ENCODE measurements at places on chromosomes 11 and 22.

GRCh38 chr22:26658671-26659478, 1.5 kb downstream of the MIAT start:
- peak; percentile 83 for DNase-seq

DNA sequence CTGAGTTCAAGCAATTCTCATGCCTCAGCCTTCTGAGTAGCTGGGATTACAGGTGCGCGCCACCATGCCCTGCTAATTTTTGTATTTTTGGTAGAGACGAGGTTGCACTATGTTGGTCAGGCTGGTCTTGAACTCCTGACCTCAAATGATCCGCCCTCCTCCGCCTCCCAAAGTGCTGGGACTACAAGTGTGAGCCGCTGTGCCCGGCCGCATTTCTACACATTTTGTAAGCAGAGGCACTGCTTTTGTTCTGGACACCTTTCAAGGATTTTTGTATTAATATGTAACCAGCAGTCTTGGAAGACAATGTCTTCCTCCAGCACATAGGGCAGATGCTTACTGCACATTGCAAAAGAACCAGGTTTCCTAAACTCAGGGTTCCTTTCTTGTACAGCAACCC, 11.4 kb upstream of the VSIG10L2 start:
- no peak for DNase-seq

DNA sequence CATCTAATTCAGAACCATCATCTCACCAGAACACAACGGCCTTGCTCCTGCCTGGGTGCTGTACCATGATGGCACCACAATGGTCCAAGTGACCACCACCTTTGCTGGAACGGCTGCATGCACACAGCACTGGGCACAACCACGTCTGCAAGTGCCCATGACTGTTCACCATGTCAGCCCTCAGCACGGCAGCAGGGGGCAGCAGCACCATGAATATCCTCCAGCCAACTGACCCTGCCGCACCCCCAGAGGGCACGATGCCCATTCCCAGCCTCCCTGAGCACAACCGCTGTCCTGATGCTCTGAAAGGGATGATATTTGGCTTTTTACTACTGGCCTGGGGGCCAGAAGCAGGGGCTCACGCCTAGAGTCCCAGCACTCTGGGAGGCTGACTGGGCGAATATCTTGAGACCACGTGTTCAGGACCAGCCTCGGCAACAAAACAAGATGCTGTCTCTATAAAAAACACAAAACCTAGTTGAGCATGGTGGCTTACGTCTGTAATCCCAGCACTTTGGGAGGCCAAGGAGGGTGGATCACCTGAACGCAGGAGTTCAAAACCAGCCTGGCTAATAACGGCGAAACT, 25.7 kb downstream of the DRD4 start:
- DNase-seq = no peak

DNA sequence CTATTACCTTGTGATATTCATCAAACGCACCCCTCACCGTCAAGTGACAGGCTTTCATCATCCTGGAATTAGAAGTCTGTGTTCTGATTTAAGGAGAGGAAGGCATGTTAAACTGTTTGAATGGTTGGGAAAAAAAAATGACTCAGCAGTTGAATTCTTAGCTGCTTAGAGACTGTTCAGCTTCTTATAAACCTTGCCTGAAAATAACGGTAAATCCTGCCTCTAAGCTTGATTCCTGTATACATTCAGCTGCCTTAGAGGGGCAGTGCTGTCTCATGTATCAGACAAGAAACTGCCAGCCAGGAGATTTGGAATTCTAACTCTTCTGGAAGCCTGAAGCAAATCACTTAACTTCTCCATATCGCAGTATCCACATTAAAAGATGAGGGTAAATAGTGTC, 437.4 kb downstream of the JRKL start:
- peak; percentile 11 for DNase-seq

GRCh38 chr22:44244265-44244822, 63.6 kb downstream of the PARVG start:
- no peak for DNase-seq

DNA sequence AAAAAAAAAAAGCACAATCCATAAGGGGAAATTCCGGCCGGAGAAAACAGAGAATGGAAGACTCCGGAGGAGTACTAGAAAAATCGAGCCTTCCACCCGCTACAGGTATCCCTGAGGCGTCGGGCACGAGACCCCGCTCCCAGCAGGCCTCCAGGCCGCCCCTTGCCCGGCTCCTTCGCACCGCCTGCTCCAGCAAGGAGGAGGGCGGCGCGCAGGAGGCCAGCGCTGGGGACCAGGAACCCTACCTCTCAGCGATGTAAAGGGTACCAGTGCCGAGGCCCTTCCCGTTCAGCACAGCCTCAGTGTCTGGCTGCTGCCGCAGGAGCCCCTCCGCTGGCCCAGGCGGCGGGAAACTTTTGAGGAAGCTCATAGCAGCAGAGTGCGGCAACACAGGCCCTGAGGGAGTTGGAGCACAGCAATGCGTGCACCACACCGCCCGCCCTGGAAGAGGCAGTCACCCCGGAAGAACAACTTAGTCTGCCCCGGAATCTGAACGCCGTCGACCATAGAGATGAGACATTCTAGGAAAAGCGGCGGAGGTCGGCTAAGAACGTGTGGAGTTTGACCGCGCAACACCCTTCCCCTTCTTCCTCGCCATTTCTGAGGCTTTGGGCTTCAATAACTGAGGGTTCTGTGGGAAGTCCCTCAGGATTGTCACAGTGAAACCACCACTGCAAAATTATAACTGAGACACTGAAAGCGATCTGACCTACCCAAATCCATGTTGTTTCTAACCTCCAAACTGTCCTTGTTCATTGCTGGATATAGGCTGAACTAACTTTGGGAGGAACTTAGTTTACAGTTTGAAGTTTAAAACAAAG, at the start of gene CLNS1A:
Gene CLNS1A, minus strand, starts transcription at position 450 of the 821 bp plus-strand sequence. Its CDS starts 80 bp downstream, at position 370.
- peak; percentile 87 for DNase-seq

GRCh38 chr11:20041499-20041898, 118.8 kb downstream of the DBX1 start:
- DNase-seq = no peak

GRCh38 chr11:60396799-60397198, 540 bp downstream of the MS4A14 start:
- no peak for DNase-seq

DNA sequence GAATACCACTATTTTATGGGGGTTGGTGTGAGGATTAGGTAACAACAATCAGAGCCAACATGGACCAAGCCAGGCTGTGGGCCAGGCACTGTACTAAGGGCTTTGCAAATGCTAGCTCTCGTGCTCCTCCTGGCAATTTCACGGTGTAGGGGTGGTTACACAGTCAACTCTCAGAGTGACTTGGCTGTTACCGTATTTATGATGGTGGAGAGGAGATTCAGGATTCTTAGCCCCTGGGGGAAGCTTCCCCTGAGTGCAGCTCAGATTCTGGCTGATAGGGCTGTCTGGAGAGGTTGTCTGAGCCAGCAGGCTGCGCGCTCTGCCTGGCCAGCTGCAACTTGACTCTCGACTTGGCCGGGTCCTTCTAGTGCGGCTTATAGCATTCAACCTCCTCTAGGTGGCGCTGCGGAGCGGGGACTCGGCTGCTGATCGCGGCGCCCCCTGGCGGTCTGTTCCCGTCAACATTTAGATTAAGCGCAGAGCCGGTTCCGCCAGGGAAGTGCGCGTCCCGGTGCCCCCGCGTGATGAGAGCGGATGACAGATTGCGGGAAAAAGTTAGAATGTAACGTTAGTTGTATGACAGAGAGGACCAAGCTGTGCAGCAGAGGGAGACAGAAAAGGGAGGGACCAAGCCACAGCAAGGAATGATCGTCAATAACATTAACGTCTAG, 4.5 kb upstream of the NCF4 start:
- peak; percentile 82 for DNase-seq

GRCh38 chr11:88179141-88179540, 3.9 kb upstream of the RAB38 start:
- peak; percentile 94 for DNase-seq

GRCh38 chr11:796565-797295, 1.4 kb downstream of the SLC25A22 start:
- DNase-seq = no peak

- DNase-seq = no peak
Measured at GRCh38 chr22:17941471-17942406, 82.6 kb downstream of the MICAL3 start.

DNA sequence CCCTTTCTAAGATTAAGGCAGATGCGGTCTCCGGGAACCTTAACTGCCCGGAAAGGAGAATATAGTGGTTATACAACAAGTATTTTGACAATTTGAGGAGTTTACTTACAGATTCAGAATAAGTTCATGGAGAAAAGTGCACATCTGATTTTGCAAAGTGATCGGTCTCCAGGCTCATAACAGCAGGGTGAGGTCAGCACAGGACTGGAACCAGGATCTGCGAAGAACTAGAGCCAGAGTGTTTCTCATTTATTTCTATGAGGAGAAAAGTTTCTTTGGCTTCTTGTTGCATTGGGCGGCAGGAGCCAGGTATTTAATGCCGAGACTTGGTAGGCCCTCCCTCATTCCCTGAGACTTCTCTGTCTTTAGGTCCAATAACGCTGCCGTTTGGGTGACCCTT, 3.7 kb downstream of the ADAMTS15 start:
- DNase-seq = no peak

- DNase-seq = peak; percentile 38
Measured at GRCh38 chr22:39496131-39496838, 5.8 kb upstream of the MIEF1 start.

- no peak for DNase-seq
Measured at GRCh38 chr11:119726150-119726553, 2.8 kb downstream of the NECTIN1 start.

GRCh38 chr11:118602331-118602730, 5.1 kb upstream of the PHLDB1 start:
- DNase-seq = no peak

- DNase-seq = no peak
Measured at GRCh38 chr11:64364911-64365310, 5.9 kb downstream of the RPS6KA4 start.

- no peak for DNase-seq
Measured at GRCh38 chr11:127199306-127199801, 198.8 kb upstream of the KIRREL3 start.

DNA sequence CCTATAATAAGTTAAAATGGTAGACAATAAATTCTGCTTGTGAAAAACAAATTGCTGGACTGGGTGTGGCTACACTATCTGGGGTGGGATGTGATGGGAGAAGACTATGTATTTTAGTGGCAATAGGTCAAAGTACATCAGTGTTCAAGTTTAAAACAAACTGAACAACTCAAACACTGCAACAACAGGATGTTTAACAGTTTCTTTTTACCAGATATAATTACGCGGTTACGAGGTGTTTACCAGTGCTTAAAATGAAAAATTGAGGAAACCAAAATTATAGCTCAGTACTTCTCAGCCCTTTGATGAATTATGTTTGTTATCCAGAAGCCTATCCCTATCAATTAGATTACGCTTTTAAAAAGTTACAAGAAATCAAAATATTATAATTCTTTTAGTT, 3.2 kb downstream of the PRDM10 start:
- no peak for DNase-seq

DNA sequence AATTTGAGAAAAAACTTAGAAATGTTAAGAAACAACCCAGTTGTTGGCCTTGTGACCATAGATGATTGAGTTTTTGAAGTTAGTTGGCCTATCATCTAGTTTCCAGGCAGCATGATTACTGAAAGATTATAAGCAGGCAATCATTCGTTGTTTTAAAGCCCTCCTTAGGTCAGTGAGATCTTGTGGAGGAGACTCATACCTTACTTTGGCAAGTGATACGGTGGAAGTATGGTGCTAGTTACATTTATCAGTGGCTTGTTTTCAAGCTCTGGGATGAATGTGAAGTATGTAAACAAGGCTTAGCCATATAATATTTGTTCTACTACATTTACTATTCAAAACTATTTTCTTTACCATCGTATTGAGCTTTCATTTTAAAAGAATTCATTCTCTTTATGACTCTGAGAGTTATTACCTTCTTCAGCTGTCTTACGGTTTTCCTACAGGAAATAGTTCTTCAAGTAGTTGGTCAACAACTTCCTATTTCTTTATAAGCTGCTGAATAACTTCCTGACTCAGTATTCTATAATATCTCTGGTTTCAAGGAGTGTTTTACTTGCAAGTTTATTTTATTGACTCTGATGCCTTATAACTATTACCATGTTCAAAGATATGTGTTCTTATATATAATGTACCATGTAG, 7.3 kb downstream of the YAP1 start:
- no peak for DNase-seq

- DNase-seq = no peak
Measured at GRCh38 chr11:70738661-70739060, 340.3 kb downstream of the CTTN start.

DNA sequence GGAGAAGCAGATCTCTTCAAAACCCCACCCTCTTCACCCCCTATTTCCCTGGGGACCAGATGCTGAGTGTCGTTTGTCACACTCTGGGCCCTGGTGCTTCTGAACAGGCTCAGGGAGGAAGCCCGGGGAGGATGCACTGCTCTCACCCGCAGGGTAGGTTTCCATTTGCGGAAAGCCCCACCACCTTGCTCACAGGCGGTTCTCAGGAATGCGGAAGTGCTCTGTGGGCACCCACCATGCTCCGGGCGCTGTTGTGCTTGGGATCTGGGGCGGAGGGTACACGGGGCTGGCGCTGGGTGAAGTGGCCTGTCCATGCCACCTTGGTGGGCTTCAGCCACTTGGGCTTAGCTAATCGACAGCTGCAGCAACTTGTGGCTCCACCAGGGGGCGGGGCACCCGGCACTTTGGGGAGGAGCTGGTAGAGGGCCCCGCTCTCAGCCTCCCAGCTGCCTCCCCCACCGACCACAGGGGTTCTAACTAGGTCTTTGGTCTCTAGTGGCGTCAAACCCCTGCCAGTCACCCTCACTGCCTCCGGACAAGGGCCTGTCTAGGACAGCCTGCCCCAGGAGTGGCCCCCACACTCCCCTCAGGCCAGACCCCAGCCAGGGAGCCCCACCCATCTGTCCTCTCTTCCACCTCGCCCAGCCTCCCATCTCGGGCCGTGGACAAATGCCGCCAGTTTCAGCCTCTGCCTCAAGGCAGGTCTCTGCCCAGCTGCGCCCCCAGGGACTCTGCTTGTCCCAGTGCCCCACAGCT, 7.4 kb downstream of the NDUFV1 start:
- peak; percentile 32 for DNase-seq

DNA sequence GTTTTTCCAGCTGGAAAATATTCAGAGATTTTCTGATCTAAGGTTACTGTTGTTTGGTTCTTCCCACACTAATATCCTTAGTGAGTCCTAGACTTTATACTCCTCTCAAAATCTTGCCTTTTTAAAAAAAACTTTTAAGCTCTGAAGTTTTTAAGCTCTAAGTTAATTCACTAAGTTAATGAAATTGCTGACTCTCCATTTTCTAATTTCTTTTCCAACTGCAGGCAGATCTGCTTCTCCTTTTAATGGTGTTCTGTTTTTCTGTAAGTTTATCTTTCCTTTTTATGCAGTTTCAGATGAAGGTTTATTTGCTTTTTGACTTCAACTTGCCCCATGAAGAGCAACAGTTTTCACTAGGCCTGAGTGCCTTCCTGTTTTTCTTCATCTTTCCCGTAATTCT, 125.8 kb upstream of the ARHGAP42 start:
- DNase-seq = peak; percentile 38

GRCh38 chr11:1129611-1130160, 28.1 kb upstream of the MUC5AC start:
- DNase-seq = no peak

- no peak for DNase-seq
Measured at GRCh38 chr22:47152938-47153337, 390.5 kb downstream of the TBC1D22A start.
